ENCODE measurements at places on chromosomes 7 and 10.

DNA sequence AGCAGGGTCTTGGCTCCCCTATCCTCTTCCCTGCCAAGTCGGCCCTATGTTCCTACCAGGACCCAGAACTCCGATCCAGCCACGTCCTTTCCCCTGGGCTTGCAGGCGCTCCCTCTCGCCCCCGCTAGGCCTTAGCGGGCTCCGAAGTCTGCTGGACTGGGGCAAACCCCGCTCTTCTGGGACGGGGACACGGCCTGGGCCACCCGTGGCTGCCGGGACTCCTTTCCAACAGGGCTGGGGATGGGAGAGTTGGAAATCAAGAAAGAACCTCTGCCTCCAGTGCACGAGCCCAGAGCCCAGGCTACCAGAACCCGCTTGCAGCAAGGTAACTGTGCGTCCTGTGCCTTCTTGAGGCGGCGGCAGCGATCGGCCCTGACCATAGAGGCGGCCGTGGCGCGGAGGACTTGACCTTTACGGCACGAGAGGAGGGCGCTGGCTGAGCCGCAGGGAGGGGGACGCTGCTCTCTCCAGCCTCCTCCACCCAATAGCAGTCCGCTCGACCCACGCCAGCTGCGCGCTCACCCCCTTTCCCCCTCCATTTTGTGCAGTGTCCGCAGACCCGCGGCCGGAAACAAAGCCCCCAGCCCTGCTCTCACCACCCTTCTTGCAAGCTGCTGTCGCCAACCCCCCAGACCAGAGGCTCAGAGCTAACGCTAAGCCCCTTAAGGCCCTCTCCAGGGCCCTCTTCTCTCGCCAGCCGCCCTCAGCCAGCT lies 7.0 kb upstream of the HOXA11 start:
- no peak for DNase-seq

- no peak for DNase-seq
Observed at GRCh38 chr7:132089356-132089755, 486.9 kb downstream of the PLXNA4 start.

- DNase-seq: no peak
Observed at GRCh38 chr7:105496521-105496920, 25.6 kb downstream of the PUS7 start.

DNA sequence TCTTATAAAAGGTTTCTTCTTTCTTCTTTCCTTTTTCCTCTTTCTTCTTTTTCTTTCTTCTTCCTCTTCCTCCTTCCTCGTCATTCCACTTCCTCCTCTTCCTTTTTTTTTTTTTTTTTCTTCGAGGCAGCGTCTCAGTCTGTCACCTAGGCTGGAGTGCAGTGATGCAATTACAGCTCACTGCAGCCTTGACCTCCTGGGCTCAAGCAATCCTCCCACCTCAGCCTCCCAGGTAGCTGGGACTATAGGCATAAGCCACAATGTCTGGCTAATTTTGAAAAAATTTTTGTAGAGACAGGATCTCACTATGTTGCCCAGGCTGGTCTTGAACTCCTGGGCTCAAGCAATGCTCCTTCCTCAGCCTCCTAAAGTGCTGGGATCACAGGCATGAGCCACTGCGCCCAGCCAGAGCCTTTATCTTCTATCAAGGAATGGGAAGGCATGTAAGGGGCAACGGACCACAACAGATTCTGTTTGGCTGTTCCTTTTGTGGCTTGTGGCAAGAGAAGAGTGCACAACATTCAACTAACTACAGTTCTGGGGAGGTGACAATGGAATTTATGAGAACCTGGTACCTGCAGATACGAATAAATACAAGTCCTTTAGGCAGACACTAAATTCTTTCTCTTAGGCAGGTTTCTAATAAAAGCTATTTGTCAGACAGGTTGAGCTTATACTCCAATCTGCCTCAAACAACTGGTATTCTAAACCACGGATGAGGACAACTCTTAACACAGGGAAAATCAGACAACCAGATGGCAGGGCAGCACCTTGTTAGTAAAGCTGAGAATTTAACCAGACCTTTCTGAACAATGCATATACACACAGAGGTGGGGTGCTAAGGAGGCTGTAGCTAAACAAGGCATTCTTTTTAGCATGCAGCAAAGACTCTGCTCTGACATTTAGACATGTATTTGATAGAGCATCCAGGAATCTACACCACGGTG lies 100.3 kb downstream of the DOCK4 start:
- no peak for DNase-seq

GRCh38 chr10:80599424-80599847 lies 61.7 kb downstream of the SH2D4B start:
- DNase-seq: peak; percentile 71

GRCh38 chr7:116829041-116829440 lies 33.3 kb upstream of the CAPZA2 start:
- DNase-seq: no peak

DNA sequence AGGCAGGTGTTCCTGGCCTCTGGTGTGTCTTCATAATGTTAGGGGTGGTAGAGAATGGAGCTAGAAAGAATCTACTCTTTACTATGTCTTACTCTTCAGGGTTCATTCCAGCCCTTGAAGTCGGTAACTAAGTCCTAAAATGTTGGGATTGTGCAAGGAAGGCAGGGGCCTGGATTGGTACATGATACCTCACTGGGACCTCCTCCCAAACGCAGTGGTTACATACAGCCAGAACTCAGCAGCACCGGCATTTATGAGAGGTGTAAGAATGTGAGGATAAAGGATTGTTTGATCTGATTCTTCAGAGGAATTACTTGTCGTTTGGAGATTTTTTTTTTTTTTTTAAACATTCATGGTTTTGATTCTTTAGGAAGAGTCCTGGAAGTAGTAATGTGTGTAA lies 6.9 kb downstream of the COMTD1 start:
- no peak for DNase-seq

GRCh38 chr10:44965104-44965503 lies 5.5 kb downstream of the RASSF4 start:
- no peak for DNase-seq

DNA sequence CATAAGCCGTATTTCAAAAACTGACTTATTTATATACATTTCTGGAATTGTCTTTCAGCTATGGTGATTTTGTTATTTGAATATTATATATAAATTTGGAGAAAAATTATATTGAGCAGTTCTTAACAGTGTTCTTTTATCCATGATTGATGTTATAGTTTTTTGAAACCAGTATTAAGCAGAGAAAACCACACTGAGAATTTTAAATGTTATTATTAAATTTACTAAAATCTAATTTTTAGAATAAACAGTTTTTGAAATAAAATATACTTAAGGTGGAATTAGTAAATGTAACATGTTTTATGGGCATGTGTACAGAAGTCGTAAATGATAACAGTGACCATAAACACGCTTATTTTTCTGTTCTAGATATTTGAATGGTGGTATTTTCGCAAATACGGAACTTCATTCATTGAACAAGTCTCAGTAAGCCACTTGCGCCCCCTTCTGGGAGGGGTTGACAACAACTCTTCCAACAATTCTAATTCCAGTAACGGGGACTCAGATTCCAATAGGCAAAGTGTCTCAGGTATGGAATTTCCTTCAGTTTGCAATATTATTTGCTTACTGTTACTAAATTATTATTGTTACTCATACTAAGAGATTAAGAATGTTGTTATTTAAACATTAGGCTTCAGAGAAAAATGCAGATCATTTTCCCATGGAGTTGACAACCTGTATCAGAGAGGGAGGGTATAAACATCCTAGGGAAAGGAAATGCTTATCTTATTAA lies 166.1 kb downstream of the ST7 start:
- peak; percentile 21 for DNase-seq

DNA sequence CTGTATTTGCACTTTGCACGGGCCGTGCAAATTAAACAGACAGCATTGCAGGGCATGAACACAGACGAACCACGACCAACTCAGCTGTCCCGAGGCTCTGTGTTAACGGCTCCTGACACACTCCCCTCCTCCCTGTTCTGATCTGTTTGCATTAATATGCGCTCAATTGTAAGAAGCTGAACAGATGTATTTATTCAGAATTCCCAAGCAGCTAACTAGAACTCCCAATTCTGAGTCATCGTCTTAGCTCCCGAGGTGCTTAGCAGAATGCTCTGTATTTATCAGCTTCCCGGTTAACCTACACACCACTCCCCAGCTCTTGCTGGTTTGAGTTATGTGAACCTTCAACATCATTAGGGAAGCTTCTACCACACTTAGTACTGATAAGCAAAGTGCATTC lies 286.4 kb downstream of the PTPRN2 start:
- DNase-seq: no peak

- DNase-seq: no peak
Observed at GRCh38 chr10:124560377-124561105, 98.9 kb downstream of the LHPP start.

GRCh38 chr7:91567081-91568012 lies 303.1 kb downstream of the FZD1 start:
- no peak for DNase-seq

- no peak for DNase-seq
Observed at GRCh38 chr10:116961406-116962251, 43.4 kb downstream of the SHTN1 start.

DNA sequence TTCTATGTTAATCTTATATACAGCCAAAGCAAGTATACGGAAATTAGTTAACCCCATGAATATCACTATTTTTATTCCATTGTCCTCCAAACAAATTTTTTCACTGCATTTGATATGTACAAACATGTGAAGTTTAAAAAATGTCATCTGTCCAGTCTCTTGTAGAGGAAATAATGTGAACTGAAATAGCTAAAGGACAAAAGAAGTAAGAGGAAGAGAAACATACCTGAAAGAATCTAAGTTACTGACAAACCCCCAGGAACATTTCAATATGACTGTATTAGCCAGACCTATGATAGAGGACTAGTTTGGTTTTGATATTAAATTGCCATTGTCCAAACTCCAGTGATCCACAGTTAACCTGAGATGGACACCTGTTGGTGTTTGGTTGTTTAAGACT lies 80.6 kb downstream of the NRCAM start:
- no peak for DNase-seq

DNA sequence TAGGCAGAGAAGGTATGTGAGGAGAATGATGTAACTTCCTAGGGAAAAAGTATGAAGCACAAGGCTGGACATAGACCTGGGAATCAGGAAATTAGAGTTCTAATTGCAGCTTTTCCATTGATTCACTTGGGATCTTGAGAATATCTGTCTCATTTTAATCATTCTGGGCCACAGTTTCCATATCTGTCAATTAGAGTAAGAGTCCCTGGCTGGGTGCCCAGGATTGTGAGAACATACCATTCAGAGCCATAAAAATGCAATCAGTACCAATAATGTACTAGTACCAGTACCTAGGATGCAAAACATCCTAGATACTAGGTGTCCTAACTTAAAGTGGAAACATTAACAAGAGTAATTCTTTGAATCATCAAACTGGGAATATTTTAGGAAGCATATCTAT lies 29.6 kb downstream of the CAV1 start:
- DNase-seq: no peak

DNA sequence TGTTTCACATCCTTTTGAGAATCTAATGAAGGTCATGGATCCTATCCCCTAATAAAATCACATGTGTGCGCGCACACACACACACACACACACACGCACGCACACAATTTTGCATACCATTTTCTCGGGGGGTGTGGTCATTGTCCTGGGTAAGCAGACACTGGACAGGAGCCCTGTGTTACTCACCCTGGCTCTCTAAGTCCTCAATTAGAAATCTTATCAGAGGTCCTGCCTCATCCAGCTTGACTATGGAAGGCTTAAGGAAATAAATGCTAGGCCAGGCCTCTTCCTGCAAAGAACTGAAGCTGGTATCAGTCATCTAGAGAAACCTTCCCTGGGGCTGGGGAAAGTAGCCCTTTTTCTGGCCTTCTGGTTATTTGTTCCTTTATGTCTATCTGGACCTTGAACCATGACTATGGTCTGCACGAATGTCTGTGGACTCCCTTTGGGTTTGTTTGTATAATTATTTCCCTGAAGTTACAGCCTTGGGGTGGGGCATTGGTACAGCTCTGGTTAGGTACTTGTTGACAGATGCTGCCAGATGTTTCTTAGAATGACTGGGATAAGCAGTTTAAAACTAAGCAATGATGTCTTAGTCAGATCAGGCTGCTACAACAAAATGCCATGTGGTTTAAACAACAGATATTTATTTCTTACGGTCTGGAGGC lies 208.5 kb downstream of the CCDC3 start:
- DNase-seq: no peak

DNA sequence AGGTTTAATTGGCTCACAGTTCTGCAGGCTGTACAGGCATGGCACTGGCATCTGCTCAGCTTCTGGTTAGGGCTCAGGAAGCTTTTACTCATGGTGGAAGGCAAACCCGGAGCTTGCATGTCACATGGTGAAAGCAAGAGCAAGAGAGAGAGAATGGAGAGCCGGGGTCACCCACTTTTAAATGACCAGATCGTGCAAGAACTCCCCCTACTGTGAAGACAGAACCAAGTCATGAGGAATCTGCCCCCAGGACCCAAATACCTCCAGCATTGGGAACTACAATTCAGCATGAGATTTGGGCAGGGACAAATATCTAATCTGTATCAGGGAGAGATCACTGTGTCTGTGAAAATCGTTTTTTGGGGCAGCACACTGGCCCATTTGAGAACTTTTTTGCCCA lies 110.0 kb upstream of the MYO3A start:
- DNase-seq: no peak

DNA sequence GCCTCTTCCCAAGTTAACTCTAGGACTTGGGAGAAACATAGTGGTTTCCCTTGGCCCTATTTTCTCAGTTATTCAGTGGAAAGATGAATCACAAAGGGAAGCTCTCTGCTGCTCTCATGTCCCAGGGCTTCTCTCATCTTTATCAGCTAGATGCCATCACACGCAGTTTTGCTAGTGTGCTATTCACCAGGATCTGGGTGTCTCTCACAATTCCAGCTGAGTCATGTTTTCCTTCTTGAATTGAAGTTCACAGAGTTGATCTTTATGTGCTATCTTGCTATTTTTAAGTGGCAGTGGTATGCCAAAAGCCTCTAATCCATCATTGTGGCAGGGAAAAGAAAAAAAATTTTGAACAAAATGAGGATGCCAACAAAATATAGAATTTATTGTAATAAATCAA lies 101.3 kb downstream of the TWIST1 start:
- no peak for DNase-seq

DNA sequence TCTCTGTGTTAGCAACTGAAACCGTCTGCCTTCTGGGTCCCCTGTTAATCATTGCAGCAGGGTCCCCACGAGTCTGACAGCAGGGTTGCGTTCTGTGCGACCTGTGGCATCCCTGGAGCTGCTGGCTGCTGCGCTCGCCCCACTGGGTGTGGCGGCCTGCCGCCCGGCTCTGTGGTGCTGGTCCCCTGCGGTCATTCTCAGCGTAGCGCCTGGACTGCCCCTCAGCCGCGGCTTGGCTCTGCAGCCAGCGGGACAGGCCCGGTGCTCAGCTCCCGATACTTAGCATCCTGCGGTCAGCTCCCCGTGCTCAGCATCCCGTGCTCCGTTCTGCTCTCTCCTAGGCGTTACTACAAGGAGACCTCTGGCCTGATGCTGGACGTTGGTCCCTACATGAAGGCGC lies 35.0 kb downstream of the LHPP start:
- no peak for DNase-seq

- no peak for DNase-seq
Observed at GRCh38 chr7:101614098-101614938, 14.8 kb downstream of the MYL10 start.

GRCh38 chr7:90759710-90760109 lies 163.6 kb downstream of the CDK14 start:
- DNase-seq: no peak
